IPS DF 6.9 (cell line): ENCODE measurements at places on chromosomes 3 and 15.

GRCh38 chr3:12148183-12148940 lies 10.3 kb downstream of the TIMP4 start:
- DNase-seq: no peak

DNA sequence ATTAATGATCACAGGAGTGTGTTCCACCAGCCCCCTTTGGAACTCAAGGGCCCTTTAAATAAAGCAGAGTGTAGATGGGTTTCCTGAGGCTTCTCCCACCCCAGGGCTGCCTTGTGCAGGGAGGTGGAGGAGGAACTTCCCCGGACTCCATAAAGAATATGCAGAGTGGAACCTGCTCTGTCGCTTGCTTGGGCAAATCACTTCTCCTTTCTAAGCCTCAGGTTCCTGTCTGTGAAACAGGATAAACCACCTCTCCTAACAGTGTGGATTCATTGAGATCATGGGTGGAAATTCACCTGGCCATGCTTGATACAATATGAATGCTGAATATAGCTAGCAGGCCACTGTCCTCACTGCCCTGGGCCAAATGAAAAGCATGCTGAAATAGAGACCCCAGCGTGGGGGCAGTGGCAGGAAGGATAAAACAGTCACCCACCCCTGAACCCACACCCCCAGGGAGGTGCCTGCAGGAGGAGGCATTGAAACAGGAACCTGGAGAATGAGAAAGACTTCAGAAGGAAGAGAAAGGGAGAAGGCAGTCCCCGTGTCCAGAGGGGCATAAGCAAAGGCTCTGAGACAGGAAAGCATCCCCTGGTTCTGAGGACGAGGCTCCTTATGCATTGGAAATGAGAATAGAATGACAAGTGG lies 41.1 kb upstream of the CHRNB4 start:
- no peak for DNase-seq

DNA sequence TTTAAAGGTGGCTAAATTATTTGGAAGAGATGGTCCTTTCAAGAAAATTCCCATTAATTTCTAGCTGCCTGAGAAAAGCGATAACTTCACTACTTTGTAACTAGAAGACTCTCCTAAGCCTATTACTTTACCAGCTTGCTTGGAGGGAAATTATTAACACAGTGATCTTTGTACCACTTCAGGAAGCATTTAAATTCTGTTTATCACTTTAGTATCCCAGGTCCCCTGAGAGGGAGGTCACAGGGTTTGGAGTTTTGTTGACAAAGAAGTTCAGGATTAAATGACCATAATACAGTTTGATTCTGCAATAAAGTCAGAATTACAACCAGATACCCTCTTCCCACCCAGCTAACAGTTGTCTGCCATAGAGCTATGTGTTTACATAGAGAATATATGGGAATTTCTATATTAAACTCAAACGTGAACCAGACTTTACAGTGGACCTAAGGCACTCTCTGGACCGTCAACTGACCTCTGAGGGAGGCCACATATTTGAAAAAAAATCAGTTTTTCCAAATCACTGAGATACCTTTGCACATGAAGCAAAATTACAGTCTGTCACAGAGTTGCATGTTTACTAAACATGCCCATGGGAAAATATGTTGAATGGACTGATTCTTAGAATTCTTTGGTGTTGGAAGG lies 3.0 kb downstream of the SLC27A2 start:
- no peak for DNase-seq

GRCh38 chr3:5194801-5195509 lies 7.4 kb downstream of the EDEM1 start:
- DNase-seq: no peak

DNA sequence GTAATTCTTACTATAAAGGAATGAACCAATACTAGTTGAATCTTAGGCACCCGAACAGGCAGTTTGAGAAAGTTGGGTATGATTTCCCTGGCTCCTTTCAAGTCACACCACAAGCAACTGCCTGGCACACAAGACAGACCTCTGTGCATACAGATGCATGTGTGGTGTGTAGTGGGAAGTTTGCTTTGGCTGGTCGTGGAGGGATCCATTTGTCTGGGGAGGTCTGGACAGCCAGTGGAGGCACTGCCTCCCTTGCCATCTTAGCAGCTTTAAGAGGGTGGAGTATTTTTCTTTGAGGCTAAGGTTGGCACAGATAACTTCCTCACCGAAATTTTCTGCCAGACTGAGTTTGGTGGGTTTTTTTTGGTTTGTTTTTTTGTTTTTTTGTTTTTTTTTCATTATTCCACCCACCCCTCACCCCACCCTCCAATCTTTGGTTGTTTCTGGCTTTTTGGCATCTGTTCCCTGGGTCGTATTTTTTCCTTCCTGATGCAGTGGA lies 97.1 kb downstream of the TMEM212 start:
- DNase-seq: no peak

DNA sequence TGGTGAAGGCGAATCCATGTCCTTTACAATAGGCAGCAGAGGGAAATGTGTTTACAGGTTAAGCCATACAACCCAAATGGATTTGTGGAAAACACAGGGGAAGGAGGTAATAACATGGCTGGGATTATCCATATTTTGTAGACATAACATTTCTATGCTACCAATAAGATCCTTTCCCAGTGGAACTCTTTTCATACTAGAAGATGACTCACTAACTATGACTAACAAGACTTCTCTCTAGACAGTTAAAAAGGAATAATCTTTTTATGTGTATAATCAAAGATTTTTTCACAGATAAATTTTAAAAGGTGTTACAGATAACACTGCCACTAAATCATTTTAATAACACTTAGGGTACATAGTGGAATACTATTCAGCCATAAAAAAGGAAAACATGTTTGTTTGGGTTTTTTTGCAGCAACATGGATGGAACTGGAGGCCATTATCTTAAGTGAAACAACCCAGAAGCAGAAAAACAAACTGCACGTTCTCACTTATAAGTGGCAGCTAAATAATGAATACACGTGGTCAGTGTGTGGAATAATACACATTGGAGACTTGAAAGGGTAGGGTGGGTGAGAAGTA lies 39.6 kb downstream of the VPS13C start:
- DNase-seq: no peak

- DNase-seq: no peak
Observed at GRCh38 chr3:66588340-66588847, 87.6 kb upstream of the LRIG1 start.
